ENCODE measurements at places on chromosomes 11 and 22.

GRCh38 chr22:39289533-39289932 is 29.9 kb downstream of the RPL3 start:
- DNase-seq: no peak

DNA sequence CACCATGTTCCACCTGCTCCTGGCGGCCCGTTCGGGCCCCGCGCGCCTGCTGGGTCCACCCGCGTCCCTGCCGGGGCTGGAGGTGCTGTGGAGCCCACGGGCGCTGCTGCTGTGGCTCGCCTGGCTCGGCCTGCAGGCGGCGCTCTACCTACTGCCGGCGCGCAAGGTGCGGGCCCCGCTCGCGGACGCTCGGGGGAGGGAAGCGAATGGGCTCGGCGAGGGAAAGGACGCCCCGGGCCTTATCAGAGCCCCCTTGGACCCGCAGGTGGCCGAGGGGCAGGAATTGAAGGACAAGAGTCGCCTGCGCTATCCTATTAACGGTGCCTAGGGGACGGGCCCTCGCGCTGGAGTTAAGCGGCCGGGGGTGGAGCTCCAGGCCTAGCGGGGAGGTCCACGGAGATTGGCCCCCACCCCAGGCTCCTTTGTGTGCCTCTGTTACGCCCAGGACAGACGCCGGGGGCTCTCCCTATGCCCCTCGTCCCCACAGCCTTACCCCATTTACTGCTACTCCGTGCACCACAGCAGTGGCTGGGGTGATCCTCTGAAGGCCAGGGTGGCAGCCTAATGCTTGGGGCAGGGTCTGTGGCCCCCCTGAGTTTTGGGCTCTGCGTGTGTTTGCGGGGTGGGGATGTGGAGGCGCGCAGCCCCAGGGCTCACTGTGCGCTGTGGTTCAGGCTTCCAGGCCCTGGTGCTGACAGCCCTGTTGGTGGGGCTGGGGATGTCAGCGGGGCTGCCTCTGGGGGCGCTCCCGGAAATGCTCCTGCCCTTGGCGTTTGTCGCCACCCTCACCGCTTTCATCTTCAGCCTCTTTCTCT is 1.1 kb downstream of the TM7SF2 start:
- DNase-seq: peak; percentile 59

- DNase-seq: no peak
Observed at GRCh38 chr11:13885083-13885482, 77.4 kb upstream of the SPON1 start.

DNA sequence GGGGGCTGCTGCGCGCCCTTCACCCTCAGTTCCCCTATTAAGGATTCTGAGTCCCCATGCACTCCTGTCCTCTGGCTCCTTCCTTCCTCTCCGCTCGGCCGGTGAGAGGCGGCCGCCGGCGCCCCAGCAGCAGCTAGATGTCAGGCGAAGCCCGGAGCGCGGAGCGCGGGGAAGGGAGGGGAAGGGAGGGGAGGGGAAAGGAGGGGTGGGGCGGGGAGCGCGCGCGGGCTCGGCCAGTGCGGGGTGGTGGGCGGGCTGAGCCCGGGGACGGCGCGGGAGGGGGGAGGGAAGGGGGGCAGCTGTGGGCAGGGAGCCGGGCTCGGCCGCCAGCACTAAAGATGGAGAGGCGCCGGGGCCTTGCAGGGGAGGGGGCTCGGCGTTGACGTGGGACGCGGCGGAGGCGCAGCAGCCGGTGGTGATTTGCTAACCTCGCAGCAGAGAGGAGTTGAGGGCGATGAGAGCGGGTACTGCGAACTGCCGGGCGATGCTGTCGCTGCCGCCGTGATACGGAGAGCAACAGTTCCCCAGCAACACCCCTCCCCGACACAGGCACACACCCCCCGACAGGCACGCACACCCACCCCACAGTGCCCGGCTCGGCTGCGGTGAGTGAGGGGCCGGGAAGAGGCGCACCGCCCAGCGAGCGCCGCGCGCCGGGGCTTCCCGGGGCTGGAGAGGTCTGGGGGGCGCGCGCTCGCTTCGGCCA is at the start of gene ZBTB16:
TSS of gene ZBTB16 (plus strand) at position 434 of the 706 bp plus-strand sequence. CDS start 3,590 bp downstream, outside the sequence.
- DNase-seq: no peak

GRCh38 chr11:117096201-117096991 is 1.8 kb downstream of the SIK3 start:
- DNase-seq: no peak

DNA sequence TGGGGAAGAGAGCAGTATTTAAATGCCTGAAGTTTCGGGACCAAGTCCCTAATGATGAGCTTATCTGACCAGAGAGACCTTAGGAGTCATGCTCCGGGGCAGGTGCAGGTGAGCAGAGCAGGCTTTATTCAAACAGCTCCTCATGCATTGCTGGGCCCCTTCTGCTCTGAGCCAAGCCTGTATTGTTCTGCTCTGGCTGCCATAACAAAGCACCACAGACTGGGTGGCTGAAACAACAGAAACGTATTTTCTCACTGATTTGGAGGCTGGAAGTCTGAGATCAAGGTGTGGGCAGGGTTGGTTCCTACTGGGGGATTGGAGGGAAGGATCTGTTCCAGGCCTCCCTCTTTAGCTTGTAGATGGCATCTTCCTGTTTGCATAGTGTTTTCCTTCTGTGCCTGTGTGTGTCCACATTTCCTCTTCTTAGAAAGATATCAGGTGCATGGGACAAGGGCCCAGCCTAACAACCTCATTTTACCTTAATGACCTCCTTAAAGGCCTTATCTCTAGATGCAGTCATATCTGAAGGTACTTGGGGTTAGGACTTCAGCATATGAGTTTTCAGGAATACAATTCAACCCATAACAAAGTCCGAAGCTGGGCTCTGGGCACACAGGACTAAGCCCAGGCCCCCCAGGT is 97.1 kb upstream of the PARVA start:
- DNase-seq: no peak

- no peak for DNase-seq
Observed at GRCh38 chr11:32034149-32034548, 56.7 kb upstream of the RCN1 start.

DNA sequence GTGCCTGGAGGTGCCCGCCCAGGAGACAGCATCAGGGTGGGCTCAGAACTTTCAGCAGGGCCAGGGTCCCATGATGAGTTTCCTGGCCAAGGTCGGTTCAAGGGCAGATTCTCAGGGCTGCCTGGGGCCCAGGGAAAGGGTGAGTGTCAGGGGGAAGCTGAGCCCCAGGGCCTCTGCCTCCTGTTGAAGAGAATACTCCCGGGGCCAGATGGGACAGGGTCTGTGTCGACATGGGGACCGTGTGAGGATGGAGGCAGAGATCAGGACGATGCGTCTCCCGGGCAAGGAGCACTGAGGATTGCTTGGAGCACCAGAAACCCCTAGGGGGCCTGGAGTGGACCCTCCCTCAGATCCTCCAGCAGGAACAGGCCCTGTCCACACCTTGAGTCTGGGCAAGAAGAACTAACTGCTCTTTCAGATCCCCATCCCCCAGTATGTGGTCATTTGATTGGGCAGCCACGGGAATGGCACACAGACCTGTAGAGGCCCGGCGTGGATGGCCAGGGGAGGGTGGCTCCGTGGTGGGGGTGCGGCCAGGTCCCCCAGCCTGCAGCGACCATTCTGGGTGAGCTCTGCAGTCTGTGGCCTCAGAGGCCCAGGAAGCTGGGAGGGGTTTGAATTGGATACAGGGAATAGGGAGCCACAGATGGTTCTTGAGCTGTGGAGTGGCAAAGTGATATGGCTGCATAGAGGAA is 1078.7 kb downstream of the BRD1 start:
- DNase-seq: no peak

- DNase-seq: no peak
Observed at GRCh38 chr22:49327411-49328117, 500.1 kb downstream of the BRD1 start.

DNA sequence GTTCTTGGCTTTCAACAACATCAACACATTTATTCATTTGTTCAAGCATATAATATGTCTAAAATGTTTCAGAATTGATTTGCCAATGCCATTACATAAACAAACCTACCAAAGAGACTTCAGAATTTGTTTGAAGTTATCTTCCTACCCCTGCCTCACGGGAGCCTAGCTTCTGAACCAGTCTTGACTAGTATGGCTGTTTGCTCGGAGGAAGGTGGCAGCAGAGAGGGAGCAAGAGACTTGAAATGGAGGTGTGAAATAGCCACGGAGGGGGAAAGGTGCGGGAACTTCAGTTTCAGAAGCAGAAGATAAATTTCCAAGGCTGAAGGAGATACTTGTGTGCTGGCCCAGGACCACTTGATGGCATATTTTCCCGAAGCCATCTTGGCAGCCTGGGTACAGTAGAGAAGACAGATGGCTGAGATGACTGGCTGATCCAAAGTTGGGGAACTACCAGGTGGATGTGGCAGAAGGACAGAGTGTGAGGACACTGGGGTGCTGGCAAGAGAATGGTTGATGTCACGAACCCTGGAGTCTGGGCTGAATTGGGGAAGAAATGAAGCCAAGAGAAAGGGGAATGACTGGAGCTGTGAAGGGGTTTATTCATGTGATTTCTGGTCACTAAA is 14.0 kb upstream of the MTCH2 start:
- no peak for DNase-seq

DNA sequence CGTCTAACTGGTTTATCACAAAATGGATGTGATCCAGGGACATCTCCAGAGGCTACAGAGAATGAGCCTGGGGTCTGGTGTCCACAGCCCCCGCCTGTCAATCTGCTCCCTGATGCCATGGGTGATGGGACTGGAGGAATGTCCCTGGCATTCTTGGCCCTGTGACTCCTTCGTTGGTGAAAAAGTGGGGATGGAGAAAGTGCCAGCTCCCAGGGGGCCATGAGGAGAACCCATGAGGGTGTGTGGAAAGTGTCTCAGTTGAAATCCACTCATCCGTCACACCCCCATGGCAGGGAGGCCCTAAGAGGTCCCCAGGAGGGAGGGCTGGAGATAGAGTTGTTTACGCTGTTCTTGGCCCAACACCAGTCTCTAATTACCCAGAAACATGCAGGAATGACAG is 322.0 kb downstream of the CTTN start:
- no peak for DNase-seq

- no peak for DNase-seq
Observed at GRCh38 chr11:91124363-91124762, 901.5 kb upstream of the CHORDC1 start.

- DNase-seq: no peak
Observed at GRCh38 chr22:29503811-29504372, 23.9 kb downstream of the NEFH start.

DNA sequence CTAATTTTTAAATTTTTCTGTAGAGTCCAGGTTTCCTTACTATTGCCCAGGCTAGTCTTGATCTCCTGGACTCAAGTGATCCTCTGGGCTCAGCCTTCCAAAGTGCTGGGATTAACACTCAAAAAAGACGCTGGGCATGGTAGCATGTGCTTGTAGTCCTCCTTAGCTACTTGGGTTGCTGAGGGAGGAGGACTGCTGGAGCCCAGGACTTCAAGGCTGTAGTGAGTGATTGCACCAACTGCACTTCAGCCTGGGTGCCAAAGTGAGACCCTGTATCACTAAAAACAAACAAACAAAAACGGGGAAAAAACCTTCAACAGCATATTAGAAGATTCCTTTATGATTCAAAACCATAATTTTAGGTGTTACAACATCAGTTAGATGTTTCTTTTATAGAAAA is 44.6 kb downstream of the RSF1 start:
- no peak for DNase-seq

- no peak for DNase-seq
Observed at GRCh38 chr11:14451825-14452224, 47.8 kb downstream of the COPB1 start.

DNA sequence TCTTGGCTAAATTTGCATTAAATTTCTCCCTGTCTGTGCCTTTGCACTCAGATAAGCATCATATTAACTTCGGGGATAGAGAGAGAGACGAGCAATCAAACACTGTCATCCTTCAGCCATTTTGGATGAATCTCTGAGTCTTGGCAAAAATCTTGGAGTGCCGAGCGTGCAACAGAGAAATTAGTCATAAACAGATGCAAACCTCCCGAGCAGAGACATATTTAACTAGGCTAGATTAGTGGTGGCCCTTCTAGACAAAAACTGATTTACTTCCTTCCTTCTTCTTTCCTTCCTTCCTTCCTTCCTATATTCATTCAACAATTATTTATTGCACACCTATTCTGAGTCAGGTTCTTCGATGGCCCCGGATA is 114.4 kb upstream of the BLID start:
- DNase-seq: no peak
